Stimulated activated CD8-positive, alpha-beta memory T cell treated with anti-CD3 and anti-CD28 coated beads, Interleukin-4, amount 100 ng/mL, for 1 hour (primary cell): ENCODE measurements at places on chromosomes 2 and 18.
A peak's percentile ranks its signal among the peaks of the same experiment; 100 is the strongest.

GRCh38 chr2:189161894-189162293 lies 17.7 kb downstream of the COL5A2 start:
- no peak for DNase-seq

- DNase-seq = no peak
Observed at GRCh38 chr2:36406296-36406695, 50.7 kb downstream of the CRIM1 start.

GRCh38 chr18:74353169-74353775 lies 37.6 kb downstream of the C18orf63 start:
- peak; percentile 30 for DNase-seq

DNA sequence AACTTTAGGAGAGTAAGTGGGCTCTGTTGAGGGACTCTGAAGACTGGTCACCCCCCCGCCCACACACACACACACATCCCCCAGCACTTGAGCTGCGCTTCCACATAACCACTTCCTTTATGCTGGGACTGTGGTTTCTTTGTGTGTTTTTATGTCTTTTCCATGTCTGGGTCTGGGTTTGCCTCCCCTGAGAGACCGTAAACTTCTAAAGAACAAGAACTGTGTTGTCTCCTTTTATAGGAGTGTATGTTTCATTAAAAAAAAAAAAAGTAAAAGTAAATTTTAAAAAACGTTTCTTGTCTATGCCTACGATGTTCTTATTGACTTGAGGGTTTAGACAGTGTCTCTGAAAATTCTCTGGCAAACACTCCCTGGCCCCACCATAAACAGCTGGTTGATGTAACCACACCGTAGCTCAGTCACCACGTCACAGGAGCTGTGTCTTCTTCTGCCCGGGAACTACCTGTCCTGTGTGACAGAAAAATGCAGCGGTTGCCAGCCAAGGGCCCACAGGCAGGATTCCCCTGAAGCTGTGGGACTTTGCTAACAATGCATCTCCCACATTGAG lies 68.0 kb downstream of the KLHL29 start:
- DNase-seq = no peak

- DNase-seq = no peak
Observed at GRCh38 chr18:59810735-59811520, 88.9 kb upstream of the PMAIP1 start.

GRCh38 chr2:181573140-181573736 lies 83.7 kb downstream of the CERKL start:
- DNase-seq = no peak

GRCh38 chr2:64779117-64779690 lies 125.5 kb upstream of the SERTAD2 start:
- DNase-seq = no peak

GRCh38 chr18:59372975-59373374 lies 13.9 kb upstream of the LMAN1 start:
- no peak for DNase-seq
